ENCODE measurements at places on chromosomes 6 and 20. TPM values are rescaled to one million over a fixed set of nuclear protein-coding genes. Genes with fewer than 3 reads are reported as not detected.

The FLRT3 gene
- total RNA-seq = 61.2 TPM

The CD93 gene
- total RNA-seq = not detected

The PLCB4 gene
- 3.1 TPM for total RNA-seq

The NR2E1 gene
- not detected for total RNA-seq

DNA sequence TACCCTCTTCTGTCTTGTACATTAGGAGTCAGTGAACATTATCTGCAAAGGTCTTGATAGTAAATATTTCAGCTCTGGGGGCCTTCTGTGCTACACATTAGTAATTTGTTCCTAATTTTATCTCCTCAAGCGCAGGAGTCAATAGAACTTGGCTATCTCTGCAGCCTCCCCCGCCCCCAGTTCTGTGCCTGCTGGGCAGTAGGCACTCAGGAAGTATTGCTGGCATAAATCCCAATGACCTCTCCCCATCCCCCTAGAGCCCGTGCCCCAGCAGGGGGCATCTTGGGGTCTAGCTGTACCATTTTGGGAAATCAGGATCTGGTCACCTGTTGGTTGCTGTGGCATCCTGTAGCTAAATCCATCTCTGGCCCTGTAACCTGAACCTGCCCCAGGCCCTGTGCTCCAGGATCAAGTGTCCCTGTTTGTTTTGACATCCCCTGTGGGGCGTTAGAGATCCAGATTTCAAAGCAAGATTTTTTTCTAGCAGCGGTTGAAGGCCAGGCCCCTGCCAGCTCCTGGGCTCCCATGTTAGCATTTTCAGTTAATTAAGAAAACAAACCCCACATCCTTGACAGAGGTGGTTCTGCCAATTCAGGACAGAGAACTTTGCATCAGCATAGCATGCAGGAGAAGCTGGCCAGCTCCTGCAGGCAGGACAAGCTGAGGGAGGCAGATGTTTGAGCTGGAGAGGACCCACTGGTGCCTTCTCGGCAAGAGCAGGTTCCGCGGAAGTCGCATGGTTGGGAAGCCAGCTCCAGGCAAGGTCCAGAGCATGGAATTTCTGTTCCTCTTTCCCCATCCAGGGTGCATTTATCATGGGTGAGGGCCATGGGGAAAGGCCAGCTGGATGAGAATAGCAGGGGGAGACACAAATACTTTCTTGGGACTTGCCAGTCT lies 32.1 kb downstream of the DAAM2 start:
- DNase-seq = no peak

GRCh38 chr6:112235956-112236355 lies 18.4 kb downstream of the LAMA4 start:
- no peak for DNase-seq

- DNase-seq = no peak
Measured at GRCh38 chr20:32572271-32572968, 12.7 kb downstream of the NOL4L start.

GRCh38 chr6:106522562-106523250 lies 106.6 kb downstream of the RTN4IP1 start:
- DNase-seq = no peak

- no peak for DNase-seq
Measured at GRCh38 chr20:6295867-6296256, 173.0 kb upstream of the FERMT1 start.

DNA sequence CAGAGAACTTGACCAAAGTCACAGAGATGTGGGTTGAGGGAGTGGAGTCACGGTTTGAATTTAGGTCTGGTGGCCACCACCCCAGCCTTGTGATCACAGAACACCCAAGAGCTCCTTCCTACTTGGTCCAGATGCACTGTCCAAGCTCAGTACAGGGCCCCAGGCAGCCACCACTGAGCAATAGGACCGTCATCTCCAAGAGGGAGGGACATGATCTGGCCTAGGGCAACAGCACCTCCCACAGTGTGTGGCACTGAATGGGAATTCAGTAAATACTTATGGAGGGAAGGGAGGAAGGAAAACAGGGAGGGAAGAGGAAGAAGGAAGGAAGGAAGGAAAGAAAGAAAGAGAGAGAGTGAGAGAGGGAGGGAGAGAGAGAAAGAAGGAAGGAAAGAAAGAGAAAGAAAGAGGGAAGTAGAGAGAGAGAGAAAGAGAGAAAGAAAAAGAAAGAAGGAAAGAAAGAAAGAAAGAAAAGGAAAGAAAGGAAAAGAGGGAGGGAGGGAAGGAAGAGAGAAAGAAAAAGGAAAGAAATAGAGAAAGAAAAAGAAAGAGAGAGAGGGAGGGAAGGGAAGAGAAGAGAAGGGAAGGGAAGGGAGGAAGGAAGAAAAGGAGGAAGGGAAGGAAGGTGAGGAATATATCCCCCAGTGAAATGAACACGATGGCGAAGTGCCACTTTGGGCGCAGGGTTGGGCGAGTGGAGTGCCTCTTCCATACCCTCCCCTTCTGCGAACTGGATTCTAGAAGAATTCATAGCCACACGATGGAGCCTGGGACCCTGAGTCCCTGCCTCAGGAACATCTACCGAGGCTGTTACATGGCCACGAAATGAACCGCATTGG lies 243.7 kb downstream of the TFAP2C start:
- DNase-seq = no peak

DNA sequence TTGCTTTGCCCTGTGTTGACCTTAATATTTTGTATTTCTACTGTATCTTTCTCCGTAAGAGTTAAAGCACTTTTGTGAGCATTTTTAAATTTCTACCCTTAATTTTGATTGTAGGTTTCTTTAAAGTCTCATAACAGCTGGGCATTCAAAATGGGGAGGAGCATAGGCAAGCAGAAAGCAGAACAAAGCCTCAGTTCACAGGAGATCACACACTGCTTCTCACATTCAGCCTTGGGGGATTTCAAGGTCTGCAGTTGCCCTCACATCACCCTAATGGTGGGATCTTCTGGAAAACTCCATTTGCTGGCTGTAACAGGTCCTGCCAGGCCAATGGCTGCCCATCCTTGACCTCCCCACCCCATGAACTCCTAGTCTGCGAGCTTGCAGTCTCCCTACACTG lies 292.9 kb downstream of the PHACTR1 start:
- no peak for DNase-seq

DNA sequence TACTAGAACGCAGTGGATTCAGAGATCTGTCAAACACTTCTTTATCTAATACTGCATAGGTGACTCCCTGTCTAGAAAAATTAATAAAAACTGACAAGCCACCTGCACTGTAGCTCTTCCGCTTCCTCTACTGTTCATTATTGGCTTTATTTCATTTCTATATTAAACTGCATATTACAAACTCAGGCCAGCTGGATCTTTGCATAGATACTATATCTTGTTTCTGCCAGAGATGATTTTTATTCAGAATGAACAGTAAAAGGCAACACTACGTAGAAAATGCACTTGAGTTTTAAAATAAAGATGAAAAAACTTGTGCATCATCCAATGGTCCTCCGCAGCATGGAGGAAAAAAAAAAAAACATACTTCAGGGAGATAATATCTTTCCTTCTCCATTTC lies 508.3 kb downstream of the PRKN start:
- DNase-seq = no peak

DNA sequence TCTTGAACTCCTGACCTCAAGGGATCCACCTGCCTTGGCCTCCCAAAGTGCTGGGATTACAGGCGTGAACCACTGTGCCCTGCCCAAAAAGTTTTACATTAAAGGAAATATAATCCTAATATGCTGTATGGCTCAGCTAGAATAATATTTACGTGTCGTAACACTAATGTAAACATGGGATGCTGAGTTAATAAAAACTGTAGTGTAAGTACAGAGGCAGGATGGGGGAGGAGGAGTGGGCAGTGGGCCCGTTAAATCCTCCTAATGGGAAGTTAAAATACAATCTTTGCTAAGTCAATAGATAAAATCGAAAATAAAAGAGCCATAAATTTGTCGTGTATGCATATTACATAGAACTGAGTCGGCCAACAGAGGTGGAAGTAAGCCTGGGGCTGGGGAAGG lies 12.1 kb upstream of the IP6K3 start:
- no peak for DNase-seq

- DNase-seq = no peak
Measured at GRCh38 chr6:42385339-42385738, 66.4 kb downstream of the TRERF1 start.

DNA sequence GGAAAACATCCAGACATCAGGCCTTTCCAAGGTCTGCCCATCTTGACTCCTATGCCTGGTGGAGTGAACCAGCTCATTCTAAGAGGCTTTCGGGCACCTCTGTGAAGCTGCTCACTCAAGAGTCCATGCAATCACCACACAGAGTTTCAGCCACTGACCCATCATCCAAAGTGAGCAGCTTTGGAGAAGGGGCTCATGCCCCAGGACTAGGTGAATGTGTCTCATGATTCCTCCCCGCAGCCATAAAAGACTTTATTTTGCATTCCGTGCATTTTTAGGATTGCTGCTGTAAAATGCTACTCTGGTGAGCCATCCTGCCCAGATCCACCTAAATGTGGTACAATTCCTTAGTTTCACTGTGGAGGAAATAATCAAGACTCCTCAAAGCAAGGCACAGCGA lies 44.5 kb upstream of the EZR start:
- no peak for DNase-seq

GRCh38 chr20:2544211-2544610 lies 7.8 kb downstream of the TMC2 start:
- no peak for DNase-seq

DNA sequence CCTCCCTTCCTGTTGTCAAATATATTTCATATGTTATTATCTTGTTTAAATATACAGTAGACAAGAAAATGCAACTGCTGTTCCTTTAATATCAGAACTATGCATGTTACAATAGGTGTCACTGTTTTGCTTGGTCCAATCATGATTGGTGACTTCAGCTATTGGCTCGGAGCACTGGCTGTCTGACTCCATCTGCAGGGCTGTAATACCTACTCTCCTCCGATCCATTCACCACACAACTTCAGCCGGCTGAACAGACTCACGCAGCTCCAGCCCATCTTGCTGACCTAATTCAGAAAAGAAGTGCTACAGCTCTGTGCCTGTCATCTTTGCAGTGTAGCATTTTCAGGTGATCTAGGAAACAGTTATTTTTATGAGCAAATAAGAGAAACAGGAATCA lies at the start of gene BTBD3:
BTBD3 (plus strand) TSS at position 231 of the 400 bp plus-strand sequence. CDS start 383 bp downstream, outside the sequence.
- DNase-seq = no peak

- DNase-seq = no peak
Measured at GRCh38 chr6:14863902-14864850, 381.7 kb upstream of the JARID2 start.

DNA sequence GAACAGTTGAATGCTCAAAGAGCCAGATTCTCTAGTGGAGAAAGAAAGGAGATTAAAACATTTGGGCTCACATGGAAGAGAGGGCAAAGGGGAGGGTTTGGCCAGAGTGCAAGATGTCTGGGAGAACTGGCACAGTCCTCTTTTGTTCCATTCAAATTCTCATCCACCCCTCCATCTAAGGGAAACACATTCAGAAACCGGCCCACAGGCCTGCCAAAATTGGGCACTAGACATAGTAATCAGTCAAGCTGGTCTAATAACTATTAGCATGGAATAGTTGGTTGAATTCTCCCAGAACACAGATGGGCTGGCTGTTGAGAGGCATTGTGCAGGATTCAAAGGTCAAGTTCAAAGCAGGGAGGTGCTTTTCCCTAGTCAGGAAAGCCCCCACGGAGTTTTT lies 341.4 kb upstream of the IRAK1BP1 start:
- DNase-seq = no peak

GRCh38 chr6:3813150-3813780 lies 35.9 kb upstream of the FAM50B start:
- DNase-seq = no peak

GRCh38 chr6:35071347-35071994 lies 69.7 kb downstream of the TCP11 start:
- DNase-seq = peak; percentile 30

GRCh38 chr6:53691667-53692133 lies 26.1 kb upstream of the KLHL31 start:
- DNase-seq = peak; percentile 30

- DNase-seq = no peak
Measured at GRCh38 chr20:51542571-51543421, at the start of gene NFATC2. Gene NFATC2 (minus strand): TSS chr20:51542719. CDS start chr20:51542499, 220 bp downstream.

DNA sequence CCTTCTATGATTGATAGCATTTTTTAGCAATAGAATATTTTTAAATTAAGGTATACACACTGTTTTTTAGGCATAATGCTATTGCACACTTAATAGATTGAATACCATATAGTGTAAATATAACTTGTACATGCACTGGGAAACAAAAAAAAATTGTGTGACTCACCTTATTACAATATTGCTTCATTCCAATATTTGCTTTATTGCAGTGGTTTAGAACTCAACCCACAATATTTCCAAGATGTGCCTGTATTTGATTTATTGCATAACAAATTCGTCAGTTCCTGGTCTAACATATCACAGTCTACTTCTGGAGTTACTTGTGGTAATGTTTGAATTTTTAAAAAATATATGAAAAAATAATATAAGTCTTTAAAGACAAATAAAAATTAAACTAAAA lies 41.9 kb upstream of the DEFB112 start:
- peak; percentile 73 for DNase-seq

GRCh38 chr6:15544321-15544900 lies 118.4 kb downstream of the DTNBP1 start:
- DNase-seq = no peak

DNA sequence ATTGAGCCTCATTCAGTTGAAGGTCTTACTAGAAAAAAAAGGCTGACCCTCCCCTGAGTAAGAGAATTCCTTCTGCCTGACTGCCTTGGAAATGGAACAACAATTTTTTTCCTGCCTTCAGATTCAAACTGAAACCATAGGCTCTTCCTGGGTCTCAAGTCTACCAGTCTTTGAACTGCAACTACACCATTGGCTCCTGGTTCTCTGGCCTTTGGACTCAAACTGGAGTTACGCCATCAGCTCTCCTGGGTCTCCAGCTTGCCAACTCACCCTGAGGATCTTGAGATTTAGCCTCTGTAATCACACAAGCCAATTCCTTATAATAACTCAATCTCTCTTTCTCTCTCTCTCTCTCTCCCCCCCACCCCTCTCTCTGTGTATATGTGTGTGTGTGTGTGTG lies 36.0 kb upstream of the SNX9 start:
- no peak for DNase-seq

DNA sequence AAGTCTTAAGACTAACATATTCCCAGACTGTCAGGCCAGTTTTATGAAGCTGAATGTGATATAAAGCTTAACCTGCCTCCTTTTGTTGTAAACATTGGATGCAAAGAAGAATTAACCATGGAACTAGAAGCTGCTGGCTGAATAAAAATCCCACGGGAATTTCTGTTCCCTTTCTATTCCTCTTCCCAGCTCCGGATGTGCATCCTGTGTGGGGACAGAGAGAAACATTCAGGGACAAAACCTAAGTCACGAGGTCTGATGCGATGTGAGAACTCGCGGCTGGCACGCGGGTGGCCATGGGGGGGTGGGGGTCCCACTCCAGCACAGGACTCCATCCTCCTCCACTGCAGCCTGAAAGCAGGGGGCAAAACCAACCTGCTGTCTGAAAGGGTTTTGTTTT lies 32.2 kb downstream of the RAMACL start:
- DNase-seq = no peak

Measured in foreskin keratinocyte (primary cell).